ENCODE measurements at places on chromosomes 6 and 20. TPM values are rescaled to one million over a fixed set of nuclear protein-coding genes. Genes with fewer than 3 reads are reported as not detected.

Gene CFB
- total RNA-seq, result 1.8 TPM

Gene ARFGEF3
- total RNA-seq, result 6.1 TPM

Gene TMEM74B
- total RNA-seq, result 1.1 TPM

Gene EPHA7
- 12.4 TPM for total RNA-seq

Gene PARD6B
- 52.2 TPM for total RNA-seq

Gene KCNG1
- 44.2 TPM for total RNA-seq

Gene PTK6
- 0.11 TPM for total RNA-seq

Gene CCN6
- not detected for total RNA-seq

Gene ZNF512B
- 61.0 TPM for total RNA-seq

Gene BLTP3A
- 14.7 TPM for total RNA-seq

Gene PPIL1
- total RNA-seq, result 34.2 TPM

Gene ANKRD66
- total RNA-seq, result not detected

Gene ULBP3
- total RNA-seq, result 4.3 TPM

Gene PAK5
- total RNA-seq, result 0.42 TPM

Gene MACROD2
- 10.0 TPM for total RNA-seq

Gene TBC1D32
- total RNA-seq, result 30.1 TPM

Gene TMEM170B
- total RNA-seq, result 5.7 TPM

Gene WDR46
- total RNA-seq, result 46.2 TPM

Gene MATN4
- total RNA-seq, result not detected

Gene ZBTB12
- 37.1 TPM for total RNA-seq

Gene UBE2V1
- 138 TPM for total RNA-seq

Gene HSP90AB1
- 992 TPM for total RNA-seq

Gene HLA-DRA
- not detected for total RNA-seq

Gene MOG
- total RNA-seq, result 1.4 TPM

Gene EDN3
- total RNA-seq, result 17.6 TPM

Gene ENPP1
- total RNA-seq, result 7.2 TPM

Gene ZBTB2
- total RNA-seq, result 15.2 TPM

Gene LRRC73
- total RNA-seq, result 0.58 TPM

Gene BTNL2
- total RNA-seq, result not detected
